Stimulated activated CD4-positive, alpha-beta T cell treated with anti-CD3 and anti-CD28 coated beads, Interleukin-15, amount 100 ng/mL, for 24 hours (primary cell): ENCODE measurements at places on chromosomes 1 and 21.
A peak's percentile ranks its signal among the peaks of the same experiment; 100 is the strongest.

DNA sequence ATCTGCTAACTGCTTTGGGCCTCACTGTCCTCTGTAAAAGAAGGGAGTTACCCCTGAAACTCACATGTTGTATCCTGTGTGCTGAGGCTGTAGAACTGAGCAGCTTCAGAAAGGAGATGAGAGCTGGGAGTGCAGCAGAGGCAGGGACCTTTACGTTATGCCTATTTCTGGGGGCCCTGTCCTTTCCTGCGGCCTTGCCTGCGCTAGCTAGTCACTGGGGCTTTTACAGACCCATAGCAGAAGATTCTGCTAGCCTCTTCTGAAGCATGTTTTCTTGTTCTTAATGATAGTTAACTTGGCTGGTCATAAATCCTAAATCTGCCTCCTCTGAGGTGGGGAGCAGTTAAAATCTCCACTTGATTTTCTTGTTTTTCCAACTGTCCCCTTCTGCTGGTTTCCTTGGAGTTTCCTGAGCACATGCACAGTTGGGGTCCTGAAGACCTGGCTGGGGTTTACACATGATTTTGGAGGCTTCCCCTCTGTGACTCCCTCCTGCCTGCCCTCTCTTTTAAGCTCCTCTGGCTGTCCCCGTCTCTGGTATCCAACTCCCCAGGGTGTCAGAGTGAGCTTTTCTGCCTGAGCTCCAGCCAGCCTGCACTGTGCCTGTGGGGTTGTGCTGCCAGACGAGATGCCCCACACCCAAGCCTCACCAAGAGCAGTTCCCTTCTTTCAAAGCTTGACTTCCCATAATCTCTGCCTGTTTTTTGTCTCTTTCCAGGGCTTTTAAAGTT is 76.6 kb downstream of the NOS1AP start:
- no peak for DNase-seq

- no peak for DNase-seq
Measured at GRCh38 chr1:186413319-186413718, 37.7 kb downstream of the ODR4 start.

GRCh38 chr21:32940079-32941014 is 85.4 kb upstream of the OLIG2 start:
- peak; percentile 51 for DNase-seq

GRCh38 chr1:31977385-31978131 is 36.1 kb upstream of the KHDRBS1 start:
- DNase-seq: no peak

- no peak for DNase-seq
Measured at GRCh38 chr21:45543371-45543709, 1.1 kb upstream of the SLC19A1 start.

DNA sequence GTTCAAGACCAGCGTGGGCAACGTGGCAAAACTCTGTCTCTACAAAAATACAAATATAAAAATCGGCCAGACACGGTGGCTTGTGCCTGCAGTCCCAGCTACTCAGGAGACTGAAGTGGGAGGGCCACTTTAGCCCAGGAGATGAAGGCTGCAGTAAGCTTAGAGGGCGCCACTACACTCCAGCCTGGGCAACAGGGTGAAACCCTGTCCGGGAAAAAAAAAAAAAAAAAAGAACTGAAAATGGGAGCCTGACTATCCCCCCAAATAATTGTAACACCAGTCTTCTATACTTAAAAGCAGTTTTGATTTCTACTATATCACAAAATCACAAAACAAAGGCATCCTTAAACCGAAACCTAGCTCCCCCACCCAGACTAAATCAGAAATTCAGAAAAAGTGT is 60.3 kb downstream of the CDC42BPA start:
- no peak for DNase-seq

DNA sequence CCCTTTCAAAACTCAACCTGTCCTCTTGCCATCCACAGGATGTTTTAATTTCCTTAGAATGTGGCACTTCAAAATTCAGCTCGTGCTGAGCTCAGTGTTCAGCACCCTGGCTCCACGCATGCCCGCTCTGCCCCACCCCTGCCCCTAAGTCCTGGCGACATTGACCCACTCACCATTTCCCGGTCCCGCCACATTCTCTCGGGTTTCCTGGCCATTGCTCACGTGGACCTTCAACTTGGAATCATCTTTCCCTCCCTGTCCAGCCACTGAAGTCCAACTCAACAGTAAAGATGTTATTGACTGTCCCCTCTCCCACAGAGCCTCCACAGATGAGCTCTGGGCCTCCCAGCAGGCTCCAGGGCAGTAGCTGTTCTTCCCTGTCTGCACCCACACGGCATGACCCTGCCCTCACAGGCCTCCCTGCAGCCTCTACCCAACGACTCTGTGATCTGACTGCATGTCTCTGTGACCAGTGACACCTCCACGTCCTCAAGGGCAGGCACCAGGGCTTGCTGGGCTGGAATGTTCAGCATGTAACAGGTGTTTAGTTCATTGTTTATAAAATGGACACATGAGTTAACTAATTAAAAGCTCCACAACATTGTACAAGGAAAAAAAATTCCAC is 53.8 kb downstream of the ITPKB start:
- no peak for DNase-seq

GRCh38 chr1:94273111-94273510 is 35.7 kb upstream of the ARHGAP29 start:
- DNase-seq: no peak

GRCh38 chr1:81477710-81478109 is 323.0 kb upstream of the ADGRL2 start:
- no peak for DNase-seq

- DNase-seq: peak; percentile 33
Measured at GRCh38 chr1:206472024-206472423, 1.7 kb downstream of the IKBKE start.

- no peak for DNase-seq
Measured at GRCh38 chr1:54144366-54144765, 8.4 kb downstream of the CDCP2 start.
